Stimulated activated CD4-positive, alpha-beta T cell treated with anti-CD3 and anti-CD28 coated beads, Interleukin-2, amount 100 ng/mL, for 24 hours (primary cell): ENCODE measurements at places on chromosomes 16 and 17.

DNA sequence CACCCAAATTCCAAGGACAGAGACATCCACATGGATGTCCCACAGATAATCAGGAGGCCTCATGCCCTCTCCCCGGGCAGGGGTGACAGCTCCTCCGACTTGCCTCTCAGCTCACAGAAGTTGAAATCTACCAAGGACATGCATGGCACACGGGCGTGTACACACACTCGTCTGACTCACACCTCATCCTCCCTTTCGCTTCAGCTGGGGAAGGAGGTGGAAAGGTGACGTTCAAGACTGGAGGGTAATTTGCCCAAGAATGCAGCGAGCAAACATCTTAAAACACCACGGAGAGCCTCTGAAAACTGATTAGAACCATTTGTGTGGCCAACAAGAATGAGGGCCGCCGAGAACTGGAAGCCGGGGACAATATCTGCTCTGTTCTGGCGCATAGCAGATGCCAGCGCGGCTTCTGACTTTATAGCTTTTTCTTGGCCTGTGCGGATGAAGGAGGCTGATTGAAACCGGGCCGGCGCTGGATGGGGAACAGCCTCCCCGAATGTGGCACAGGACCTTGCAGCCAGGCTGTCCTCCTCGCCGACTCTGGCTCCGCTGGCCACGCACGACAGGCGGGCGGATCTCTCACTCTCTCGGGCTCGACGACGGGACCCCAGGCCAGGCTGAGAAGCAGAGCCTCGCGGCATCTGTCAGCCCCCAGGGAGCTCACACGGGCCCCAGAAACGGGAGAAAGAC lies 100.9 kb downstream of the C16orf95 start:
- DNase-seq, result no peak

GRCh38 chr17:49878931-49879904 lies 31.3 kb upstream of the TAC4 start:
- DNase-seq, result no peak

DNA sequence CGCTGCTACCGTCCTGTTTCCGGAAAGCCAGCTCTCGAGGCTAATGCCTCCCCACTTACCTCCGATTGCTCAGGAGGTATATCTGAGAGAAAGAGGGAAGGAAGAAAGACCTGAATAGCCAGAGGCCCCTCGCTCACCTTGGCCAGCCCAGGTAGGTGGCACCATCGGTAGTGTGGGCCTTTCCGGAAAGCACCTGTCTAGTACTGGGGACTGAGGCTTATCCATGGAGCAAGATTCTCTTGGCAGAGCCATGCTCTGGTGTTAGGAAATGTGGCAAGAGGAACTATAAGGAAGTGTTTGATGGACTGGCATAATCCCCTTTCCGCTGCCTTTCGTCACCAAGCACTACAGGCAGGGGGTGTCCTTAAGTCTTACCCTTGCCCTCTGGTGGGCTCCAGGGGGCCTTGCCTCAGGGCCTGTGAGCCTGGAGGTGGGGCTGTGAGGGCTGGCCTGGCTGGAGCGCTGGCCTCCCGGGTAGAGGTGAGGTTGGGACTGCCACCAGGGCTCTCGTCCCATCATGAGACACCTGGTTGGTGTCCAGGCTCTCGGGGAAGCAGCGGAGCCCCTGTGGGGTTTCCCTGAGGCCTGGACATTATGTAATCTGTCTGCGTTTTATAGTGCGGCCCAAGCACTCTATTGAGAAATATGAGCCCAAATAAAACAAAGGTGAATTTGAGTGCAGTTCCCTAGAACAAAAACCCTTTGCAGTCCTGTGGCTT lies 2.9 kb downstream of the CMIP start:
- no peak for DNase-seq

GRCh38 chr16:53153130-53153529 lies 98.3 kb downstream of the CHD9 start:
- DNase-seq, result no peak

- DNase-seq, result no peak
Observed at GRCh38 chr16:47033176-47033575, 59.7 kb upstream of the DNAJA2 start.
